ENCODE measurements at places on chromosomes 12 and 14.
A peak's percentile ranks its signal among the peaks of the same experiment; 100 is the strongest.

- DNase-seq = peak; percentile 53
These were observed 2.5 kb downstream of the SLC38A1 start for GRCh38 chr12:46266382-46266791.

GRCh38 chr12:10304161-10304574, 3.5 kb upstream of the KLRD1 start:
- DNase-seq = no peak

DNA sequence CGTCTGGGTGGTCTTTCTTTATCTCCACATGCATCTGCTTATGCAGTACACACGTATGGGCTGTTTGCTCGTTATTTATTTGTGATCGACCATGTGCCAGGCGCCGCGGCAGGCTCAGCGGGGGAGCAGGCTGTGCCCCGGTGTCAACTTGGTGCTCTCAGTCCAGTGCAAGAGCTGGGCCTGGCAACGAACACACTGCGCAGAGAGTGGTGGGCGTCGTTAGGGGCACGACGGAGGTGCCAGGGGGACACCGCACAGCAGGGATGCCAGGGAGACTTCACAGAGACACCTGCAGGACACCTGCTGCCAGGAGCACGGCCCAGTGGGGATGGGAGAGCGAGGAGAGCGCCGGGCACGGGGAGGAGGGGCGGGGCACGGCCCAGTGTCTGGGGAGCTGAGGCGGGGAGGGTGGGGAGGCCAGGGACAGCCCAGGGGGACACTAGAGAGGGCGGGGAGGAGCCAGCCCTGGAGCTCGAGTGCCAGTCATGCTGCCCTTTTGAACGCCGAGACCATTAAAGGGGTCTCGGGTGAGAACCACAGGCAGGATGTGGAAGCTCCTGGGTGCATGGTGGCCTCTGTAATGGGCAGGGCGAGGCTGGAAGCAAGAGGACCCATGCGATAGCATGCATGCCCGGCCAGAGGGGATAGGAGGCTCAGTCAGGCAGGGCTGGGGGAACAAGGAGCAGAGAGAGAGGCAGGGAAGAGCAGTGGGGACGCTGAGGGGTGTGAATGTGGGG, 652 bp upstream of the LRCOL1 start:
- peak; percentile 34 for DNase-seq

DNA sequence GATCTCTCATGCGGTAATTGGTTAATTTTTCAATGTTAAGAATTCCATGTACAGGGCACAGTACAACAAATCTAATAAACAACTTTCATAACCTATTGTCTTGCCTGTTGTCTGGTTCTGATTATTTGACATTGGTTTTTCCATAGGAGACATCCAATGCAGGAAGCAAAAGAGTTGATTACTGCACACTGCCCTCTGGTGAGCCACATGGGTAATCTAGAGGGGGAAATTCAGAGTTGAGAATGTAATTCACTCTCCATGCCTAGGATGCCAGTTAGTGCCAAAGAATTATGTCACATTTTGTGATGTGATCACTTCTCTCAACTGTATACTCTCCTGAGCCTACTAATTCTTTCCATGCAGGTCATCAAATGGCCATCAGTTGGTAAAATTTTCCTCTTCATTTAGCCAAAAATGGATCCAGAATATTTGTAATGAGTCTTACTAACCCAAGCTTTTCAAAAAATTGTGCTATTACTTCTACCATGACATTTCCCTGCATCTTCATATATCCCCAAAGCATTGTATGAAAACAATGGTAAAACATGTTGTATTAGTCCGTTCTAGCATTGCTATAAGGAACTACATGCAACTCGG, 17.7 kb upstream of the CCDC91 start:
- no peak for DNase-seq

- no peak for DNase-seq
These were observed 72.4 kb downstream of the IGF1 start for GRCh38 chr12:102407776-102408486.

- DNase-seq = peak; percentile 48
These were observed 39.5 kb upstream of the USP44 start for GRCh38 chr12:95590775-95591174.

DNA sequence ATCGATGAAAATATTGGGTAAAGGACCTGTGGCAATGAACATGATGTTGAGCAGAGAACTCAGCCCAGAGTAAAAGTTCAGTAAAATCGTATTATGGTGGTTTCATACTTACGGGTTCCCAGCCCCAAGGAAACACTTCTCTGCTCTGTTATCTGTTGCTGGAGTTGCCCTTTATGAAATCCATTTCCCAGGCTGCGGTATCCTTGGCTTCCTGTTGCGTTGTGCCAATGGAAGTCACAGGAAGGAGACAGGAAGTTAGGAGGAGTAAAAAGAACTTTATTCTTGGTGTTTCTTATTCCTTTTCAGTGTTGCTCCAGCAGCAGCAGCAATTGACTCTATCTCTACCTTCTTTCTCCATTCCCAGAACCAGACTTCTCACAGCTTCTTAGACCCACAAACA, 965.2 kb downstream of the VRK1 start:
- DNase-seq = no peak

GRCh38 chr12:1013618-1014489, 22.8 kb downstream of the ERC1 start:
- DNase-seq = no peak

- DNase-seq = no peak
These were observed 214.9 kb upstream of the HMGA2 start for GRCh38 chr12:65609359-65609771.

GRCh38 chr12:103875666-103876065, 34.6 kb upstream of the NT5DC3 start:
- DNase-seq = no peak

GRCh38 chr12:65505386-65506121, 227.1 kb downstream of the MSRB3 start:
- no peak for DNase-seq

- no peak for DNase-seq
These were observed 35.5 kb upstream of the MAX start for GRCh38 chr14:65137648-65138307.

DNA sequence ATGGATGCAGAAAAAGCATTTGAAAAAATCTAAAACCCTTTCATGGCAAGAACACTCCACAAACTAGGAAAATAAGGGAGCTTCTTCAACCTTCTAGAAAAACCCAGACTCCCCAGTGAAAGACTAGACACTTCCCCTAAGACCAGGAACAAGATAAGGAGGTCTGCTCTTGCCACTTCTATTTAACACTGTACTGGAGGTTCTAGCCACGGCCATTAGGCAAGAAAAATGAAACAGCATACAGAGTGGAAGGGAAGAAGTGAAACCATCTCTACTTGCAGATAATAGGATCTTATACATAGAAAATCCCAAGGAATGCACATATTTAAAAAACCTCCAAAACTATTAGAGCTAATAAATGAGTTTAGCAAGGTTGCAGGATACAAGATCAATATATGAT, 42.3 kb downstream of the CHGA start:
- no peak for DNase-seq

DNA sequence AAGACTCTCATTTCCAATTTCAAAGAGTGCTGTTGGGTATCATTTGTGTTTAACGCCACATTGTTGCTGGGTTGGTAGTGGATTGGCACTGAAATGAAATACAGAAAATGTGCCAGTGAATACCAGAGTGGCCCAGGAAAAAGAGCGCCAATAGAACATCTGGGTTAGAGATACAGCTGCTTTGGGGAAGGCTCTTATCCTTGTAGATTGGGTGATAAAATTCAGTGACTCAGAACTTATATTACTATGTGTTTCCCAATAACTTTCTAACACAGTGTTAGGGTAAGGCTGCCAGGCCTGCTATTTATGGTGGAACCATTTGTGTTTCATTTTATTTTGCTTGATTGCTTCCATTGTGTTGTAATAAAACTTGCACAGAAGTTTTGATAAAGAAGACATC, 168.2 kb upstream of the SSTR1 start:
- DNase-seq = no peak

GRCh38 chr14:73375861-73376260, 82.5 kb downstream of the NUMB start:
- no peak for DNase-seq

DNA sequence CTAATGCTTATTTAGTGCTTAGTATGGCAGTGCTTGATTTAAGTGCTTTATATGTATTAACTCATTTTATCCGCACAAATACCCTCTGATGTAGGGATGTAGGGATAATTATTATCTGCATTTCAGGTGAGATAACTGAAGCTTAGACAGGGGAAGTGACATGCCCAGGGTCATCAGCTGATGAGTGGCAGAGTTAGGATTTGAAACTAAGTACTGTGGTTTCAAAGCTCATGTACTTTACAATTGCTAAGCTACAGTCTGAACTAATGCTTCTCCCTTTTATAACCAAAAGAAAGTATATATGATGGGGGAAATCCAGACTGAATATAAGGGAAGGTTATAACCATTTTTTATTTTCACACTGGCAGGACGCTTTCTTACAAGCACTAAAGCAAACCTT, 229.6 kb upstream of the NAV3 start:
- no peak for DNase-seq

- DNase-seq = no peak
These were observed 41.7 kb downstream of the PRKD1 start for GRCh38 chr14:29885988-29886387.

- DNase-seq = no peak
These were observed 1.8 kb downstream of the ELK3 start for GRCh38 chr12:96195845-96196451.
